ENCODE measurements at places on chromosomes 16 and 17.

DNA sequence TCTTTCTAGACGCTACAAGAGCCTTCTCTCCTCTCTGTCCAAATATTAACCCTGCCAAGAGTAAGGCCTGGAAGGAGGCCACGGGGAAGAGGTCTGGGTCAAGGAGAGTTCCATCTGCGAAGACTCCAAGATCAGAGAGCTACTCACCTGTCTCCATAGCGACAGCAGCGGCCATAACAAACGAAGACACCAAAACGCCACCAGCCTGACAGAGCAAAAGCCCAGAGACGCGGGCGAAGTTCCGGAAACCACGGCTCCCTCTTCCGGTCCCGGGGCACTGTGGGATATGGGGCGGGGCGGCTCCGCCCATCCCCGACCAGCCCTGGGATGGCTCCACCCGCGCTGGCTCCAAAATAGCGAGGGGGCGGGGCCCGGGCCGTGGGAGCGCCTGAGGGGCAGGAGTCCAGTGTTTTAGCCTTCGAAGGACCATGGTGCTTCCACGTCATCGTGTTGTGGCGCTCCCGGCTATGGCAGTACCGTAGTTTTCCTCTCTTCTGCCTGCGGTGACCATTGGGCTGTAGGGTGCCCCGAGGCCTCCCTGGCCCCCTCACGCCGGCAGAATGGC lies at the start of the genes C17orf100 and MED31:
C17orf100 (plus strand) TSS at position 409 of the 565 bp plus-strand sequence; CDS start at position 561, 152 bp downstream.
MED31 (minus strand) TSS at position 252 of the 565 bp plus-strand sequence; CDS start at position 175, 77 bp downstream.
- DNase-seq: peak; percentile 89

- peak; percentile 79 for DNase-seq
Measured at GRCh38 chr16:67767953-67768352, 38.4 kb downstream of the RANBP10 start.

GRCh38 chr17:79420318-79421243 lies 190.3 kb downstream of the RBFOX3 start:
- DNase-seq: peak; percentile 52

DNA sequence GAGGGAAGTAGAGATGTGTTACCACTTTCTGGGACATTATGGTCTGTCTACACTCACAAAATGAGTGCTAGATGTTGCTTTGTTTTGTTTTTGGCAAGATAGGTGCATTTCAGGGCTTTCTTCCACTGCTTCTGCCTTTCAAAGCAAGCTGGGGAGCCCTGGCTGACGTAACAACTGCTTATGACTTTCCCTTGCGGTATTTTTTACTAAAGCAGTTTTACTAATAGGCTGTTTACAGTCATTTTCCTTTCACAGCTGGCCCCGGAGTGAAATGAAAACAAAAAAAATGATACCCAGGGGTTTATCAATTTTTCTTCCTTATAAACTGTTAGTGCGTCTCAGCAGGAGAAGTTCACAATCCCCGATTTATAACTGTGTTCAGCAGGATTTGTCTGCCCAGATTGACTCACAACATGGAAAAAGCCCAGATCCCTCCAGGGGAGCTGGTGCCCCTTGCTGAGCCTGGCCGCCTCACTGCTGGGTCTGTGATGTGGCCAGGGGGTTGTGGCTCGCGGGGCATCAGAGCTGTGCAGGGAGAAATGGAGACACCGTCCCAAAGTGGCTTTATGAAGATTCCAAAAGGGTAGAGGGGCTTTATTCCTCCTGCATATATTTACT lies 184.4 kb upstream of the HS3ST3A1 start:
- peak; percentile 80 for DNase-seq

- no peak for DNase-seq
Measured at GRCh38 chr17:75563063-75563758, 24.4 kb upstream of the MYO15B start.

GRCh38 chr17:17026163-17026562 lies 16.1 kb upstream of the MPRIP start:
- DNase-seq: no peak

DNA sequence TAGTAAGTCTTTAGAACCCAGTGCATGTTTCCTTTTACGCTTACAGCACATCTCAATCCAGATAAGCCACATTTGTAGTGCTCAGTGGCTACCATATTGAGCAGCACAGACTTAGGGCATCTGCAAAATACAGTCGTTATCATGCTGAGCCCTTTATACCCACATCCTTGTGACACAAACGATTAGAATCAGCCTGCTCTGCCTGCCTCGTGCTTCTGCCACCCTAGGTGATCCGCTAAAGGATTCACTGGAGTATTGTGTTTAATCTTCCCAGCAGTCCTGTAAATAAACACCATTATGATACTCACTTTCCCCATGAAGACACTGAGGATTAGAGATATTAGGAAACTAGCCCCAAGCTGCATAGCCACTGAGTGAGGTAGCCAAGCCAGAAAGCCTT lies 51.3 kb upstream of the FA2H start:
- DNase-seq: no peak

DNA sequence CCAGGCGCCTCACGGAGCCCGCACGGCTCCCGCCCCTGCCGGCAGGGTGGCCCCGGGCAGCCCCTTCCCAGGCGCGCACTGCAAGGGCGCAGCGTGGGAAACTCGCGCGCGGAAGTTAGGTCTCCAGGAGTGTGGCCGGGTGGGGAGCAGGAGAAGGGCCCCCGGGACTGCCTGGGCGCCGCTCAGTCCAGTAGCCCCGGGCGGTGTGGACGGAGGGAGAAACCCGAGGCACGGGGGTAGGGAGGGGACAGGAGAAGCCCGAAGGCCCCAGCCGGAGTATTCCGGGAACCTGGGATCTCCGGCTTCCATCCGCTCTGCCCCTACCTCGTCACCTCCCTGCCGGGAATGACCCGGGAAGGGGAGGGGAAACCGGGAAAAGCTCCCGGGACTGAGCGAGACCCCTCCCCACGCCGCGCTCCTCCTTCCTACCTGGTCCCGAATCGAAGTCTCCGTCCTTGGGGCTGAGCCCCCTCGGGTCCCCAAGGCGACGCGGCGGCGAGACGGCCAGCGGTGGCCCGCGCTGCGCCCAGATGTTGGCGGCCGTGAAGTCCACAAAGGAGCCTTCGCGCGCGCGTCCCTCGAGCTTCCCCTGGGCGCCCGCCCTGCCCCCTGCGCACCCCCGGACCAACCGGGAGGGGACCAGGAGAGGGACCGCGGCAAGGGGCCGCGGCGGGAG lies 418 bp downstream of the SOCS3 start:
- DNase-seq: peak; percentile 72

GRCh38 chr17:75864448-75864871 lies 9.3 kb upstream of the WBP2 start:
- DNase-seq: peak; percentile 97

Measured in choroid plexus epithelial cell (primary cell).